ENCODE measurements at places on chromosomes 7 and 10.

DNA sequence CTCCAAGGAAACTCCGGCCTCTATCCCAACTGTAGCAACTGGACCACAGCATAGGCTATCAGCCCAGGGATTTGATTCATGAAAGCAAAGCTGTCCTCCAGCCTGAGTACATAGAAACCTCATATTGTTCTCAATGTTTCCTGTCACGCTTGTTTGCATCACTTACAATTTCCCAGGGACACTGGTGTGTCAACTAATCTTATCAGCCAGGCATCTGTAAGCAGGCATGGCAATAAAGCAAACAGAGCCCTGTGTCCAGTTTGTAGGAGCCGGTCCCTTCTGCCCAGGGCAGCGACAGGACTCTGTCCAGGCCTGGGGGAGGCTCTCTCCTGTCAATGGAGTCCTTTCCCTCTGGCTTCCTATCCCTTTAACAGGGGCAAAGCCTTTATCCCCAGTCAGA, 23.0 kb upstream of the CDHR3 start:
- no peak for DNase-seq

- no peak for DNase-seq
Measured at GRCh38 chr10:36468620-36469019, 656.8 kb upstream of the ANKRD30A start.

GRCh38 chr10:50286996-50287803, 35.9 kb upstream of the ASAH2 start:
- DNase-seq = no peak

DNA sequence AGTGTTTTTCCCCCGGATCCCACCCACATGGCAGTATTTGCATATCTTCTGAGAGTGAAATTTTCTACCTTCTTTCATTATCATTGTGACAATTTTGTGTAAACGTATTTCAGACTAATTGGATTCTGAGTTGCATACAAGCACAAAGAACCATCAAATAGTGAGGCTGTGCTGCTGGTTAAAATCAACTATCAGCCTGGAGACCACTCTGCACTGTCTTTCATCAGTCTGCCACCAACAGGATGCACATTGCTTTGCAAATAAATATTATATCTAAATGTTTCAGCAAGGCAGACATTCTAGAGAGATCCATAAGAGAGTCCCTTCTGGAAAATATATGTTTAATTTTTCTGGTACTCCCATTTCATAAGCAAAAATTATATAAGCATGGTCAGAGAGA, 851.8 kb downstream of the XPNPEP1 start:
- DNase-seq = no peak

DNA sequence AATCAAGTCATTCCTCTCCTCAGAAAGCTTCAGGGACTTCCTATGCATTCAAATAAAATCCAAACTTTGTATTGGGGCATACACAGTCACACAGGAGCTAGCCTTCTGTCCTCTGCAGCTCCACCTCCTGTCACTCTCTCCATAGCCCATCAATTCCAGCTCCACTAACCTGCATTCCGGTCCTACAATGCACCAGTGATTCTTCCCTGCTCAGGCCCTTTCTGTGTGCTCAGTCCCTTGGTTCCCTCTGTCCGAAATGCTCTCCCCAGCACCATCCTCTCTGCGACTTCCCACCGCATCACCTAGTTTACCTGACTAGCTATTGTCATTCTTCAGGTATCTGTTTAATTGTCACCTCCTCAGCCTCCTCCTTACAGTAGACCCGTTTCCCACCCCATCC, 26.4 kb upstream of the YAE1 start:
- no peak for DNase-seq

All from smooth muscle cell of the brain vasculature (primary cell).